ENCODE measurements at places on chromosomes 6 and 20. TPM values are rescaled to one million over a fixed set of nuclear protein-coding genes. Genes with fewer than 3 reads are reported as not detected.

The GPSM3 gene
- 0.22 TPM for polyA plus RNA-seq

The NKAIN4 gene
- 9.7 TPM for polyA plus RNA-seq

GRCh38 chr6:126258150-126258549 lies 81.8 kb upstream of the CENPW start:
- no peak for DNase-seq

GRCh38 chr6:14544666-14545065 lies 427.1 kb downstream of the CD83 start:
- DNase-seq = no peak
